Dorsolateral prefrontal cortex (tissue), 122 donors: ENCODE measurements at places on chromosomes 7 and 10. TPM values are rescaled to one million over a fixed set of nuclear protein-coding genes. Genes with fewer than 3 reads are reported as not detected.

Gene HGF
- total RNA-seq, result 7.5 TPM

Gene GPR37
- 144 TPM for total RNA-seq

Gene RBM48
- total RNA-seq, result 37.0 TPM

Gene WDR91
- total RNA-seq, result 34.2 TPM

Gene UPK3B
- total RNA-seq, result 2.8 TPM

Gene IGFBP1
- total RNA-seq, result 0.39 TPM

Gene PRKCQ
- 5.7 TPM for total RNA-seq

Gene GFRA1
- 15.2 TPM for total RNA-seq

Gene PDK4
- 34.1 TPM for total RNA-seq

Gene UCN3
- not detected for total RNA-seq

Gene VWA2
- total RNA-seq, result 2.1 TPM

Gene SPDYE2B
- not detected for total RNA-seq

Gene PRSS1
- not detected for total RNA-seq

GRCh38 chr10:59279476-59279875 lies 82.9 kb downstream of the FAM13C start:
- no peak for DNase-seq

DNA sequence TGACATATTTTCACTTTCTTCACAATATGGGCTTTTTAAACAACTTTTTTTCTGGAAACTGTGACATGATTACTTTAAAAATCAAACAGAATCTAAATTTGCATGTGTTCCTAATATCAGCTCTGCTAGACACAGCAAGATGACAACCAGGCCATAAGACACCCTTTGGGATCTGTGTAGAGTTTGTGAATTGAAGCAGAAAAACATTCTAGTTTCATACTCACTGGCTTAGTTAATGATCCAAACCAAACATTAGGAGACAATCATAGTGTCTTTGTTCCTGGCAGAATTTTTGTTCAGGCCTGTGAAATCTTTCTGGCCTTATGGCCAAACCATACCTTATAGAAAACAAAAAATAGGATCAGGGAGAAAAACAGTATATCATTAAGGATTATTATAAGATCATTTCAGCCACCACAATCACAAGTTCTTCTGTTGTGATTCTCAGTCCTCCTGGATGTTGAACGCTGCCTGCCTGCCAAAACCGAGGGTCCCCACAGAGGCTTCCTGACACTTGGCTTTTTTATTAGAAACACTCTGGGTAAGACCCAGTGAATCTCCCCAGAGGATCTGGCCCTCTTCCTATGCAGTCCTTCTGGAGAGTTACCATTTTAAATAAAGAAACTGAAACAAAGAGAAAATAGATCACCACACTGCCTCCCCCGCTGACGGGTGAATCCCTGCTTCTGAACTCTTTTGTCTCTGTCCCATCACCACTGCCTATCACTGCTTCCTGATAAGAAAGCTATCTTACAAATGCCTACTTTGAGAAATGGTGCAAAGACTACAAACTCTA lies 79.2 kb upstream of the PPP1R3C start:
- DNase-seq, result no peak

DNA sequence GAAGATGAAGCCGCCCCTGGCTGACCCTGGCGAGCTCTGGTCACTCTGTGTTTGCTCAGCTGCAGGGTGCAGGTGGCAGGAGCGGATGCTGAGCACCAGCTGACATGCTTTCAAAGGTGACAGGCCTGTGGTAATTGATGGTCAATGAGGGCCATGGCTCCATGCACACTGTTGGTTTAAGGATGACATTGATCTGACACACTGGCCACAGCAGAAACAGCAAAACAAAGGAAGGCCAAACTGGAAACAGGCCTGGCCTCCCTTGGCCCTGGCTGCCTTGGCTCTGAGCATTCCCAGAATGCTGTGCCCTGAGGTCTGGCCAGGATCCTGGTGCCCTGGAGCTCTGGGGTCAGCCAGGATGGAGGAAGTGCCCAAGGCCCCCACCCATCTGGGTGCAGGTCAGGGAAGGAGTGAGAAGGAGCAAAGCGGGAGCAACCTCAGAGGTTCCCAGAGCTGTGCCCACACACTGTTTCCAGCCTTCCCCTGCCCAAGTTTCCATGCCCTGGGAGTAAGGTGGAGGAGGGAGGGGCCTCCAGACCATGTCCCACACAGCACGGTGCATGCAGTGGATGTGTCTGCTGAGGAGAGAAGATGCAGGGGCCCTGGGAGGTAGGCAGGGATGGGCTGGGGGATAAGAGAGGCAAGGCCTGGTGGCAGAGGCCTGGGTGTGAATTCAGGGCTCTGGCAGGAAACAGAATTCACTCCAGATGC lies 302.2 kb downstream of the RPS24 start:
- no peak for DNase-seq

DNA sequence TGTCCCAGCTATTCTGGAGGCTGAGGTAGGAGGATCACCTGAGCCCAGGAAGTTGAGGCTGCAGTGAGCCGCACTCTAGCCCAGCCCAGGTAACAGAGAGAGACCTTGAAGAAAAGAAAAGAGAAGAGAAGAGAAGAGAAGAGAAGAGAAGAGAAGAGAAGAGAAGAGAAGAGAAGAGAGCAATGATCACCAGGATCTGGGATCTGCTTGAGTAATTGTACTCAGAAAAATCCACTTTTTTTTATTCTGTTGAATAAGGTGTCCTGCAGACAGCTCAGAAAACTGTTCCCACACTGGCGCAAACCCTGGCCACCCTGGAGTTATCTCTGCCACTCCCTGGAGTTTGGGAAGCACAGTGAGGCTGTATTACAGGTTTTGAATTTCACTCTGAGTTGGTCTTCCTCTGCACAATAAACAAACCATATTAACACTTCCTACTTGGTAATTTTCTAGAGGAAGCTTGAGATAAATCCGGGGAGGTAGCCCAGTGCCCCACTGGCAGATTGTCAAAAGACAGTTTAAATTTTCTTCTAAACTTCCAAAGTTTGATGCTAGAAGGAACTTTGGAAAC lies 9.6 kb upstream of the OAT start:
- no peak for DNase-seq

DNA sequence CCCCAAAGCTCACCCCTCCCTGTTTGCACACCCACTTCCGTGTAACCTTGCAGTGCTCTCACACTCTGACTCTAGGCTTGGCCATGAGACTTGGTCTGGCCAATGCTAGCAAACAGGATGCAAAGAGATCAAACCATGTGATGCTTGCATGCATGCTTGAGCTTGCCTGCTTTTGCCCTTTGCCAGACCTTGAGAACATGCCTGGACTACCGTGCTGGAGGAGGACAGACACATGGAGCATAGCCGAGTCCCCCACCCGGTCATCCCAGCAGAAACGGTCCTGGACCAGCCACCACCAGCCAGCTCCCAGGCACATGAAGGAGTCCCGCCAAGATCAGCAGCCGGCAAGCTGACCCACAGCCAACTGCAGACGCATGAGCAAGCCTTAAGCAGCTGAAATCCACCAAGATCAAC lies 23.4 kb downstream of the PYROXD2 start:
- no peak for DNase-seq

DNA sequence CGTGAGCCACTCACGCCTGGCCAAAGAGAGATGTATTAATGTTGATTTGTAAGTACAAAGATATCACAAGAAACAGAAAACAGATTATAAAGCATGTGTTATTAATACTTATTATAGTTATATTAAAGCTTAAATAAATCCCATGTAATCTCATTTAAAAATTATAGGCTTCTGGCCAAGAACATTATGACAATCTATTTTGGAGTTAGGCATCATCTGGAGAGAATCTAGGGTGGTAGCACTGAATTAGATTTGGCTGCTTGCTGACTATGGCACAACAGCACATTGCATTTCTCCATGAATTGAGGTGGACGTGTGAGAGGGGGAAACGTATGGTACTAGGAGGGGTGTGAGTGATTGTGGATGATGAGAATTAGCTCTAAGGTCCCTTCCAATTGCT lies 16.8 kb upstream of the SLC16A12 start:
- DNase-seq, result no peak

- no peak for DNase-seq
Measured at GRCh38 chr7:3069771-3070449, 26.2 kb upstream of the CARD11 start.

GRCh38 chr10:129761981-129762956 lies 201.8 kb downstream of the EBF3 start:
- peak; percentile 27 for DNase-seq

GRCh38 chr7:116978006-116978405 lies 24.7 kb downstream of the ST7 start:
- DNase-seq, result no peak

DNA sequence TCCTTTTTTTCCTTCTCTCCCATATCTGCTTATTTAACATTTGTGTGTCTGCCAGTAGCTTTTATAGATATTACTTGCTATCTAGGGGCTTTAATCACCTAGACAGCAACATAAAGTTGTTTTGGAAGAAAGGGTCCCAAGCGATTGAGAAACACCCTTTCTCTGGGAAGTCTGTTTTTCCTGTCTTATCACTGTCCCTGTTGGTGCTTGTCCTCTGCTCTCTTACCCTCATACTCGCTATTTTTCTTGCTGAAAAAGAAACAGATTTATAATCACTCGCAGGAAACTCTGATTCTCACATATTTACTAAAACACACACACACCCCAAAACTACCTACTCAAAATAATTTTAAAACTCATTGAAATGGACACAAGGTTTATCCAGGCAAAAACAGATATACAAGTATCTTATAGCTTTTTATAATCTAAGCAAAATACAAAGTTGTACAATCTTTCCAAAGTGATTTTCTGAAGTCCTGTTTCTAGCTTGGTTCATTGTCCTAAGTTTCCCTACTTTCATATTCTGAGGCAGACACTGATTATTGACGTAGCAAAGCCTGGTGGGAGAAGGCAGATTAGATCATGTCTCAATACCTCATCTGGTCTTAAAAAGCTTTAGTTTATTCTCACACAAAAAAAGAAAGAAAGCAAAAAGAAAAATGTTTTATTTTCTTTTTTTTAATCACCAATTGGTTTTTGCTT lies 157.3 kb downstream of the CACNA2D1 start:
- DNase-seq, result no peak

GRCh38 chr10:113961182-113962031 lies 82.3 kb upstream of the ADRB1 start:
- DNase-seq, result no peak

DNA sequence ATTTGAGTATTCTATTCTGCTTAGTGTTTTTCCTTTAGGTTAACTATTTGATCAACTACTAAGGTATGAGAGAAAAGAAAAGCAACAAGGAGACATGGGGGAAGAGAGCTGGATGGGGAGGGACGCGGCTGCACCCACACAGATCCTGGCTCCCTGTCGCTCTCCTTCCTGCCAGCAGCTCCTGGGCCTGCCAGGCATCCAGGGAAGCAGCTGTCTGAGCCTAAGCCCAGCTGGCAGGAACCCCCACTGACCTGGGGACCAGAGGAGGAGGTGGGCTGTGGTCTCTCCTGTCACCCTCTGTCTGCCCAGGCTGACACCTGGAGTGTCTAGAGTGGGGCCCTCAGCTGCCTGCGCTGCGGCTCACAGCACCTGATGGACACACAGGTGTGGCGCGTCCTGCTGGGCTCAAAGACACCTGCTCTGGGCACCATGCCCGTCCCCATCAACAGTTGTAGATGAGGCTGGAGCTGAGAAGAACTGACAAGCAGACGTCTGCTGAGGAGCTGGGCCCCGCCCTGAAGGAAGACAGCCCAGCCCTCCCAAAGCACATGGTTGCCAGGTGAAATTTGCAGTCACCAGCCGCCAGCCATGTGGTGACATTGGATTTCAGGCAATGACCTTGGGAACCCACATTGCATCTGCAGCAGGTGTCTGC lies 207.9 kb downstream of the PLXNA4 start:
- DNase-seq, result peak; percentile 32
